ENCODE measurements at places on chromosomes 12 and 14.

DNA sequence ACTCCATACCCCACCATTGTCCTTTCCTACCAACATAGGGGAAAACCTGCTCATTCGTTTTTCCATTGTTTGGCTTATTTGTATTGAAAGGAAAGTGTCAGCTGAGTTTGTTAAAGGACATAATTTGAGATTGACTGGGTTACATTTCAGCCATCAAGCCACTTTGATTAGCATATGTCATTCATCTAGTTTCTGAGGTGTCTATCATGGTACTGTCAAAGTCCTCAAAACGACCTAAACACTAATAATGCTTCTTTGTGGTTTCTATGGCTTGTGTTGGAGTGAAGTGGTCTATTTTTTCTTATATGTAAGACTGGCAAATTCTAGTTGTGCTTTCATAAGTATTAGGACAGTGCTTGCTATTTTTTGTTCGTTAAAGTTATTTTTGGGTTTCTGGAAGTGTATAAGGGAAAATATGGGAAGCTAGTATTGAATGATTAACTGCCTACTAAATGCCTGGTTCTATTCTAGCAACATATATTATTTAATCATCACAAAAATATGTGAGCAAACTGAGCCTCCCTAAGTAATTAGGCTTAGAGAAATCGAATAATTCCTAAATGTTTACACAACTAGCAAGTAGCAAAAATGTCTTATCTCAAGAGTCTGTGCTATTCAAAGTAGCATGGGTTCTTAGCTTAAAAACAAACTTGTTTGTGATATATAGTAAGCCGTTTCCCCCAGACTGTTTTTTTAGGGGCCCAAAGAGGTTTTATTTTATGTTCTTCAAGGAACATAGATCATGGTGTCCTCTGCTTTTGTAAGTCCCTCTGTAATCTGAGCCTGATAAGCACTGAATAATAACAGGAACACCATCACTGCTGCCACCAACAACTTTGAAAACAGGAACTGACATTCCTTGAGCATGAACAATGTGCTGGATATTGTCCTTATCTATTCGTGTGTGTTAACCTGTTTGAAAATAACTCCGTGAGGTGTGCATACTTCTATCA, 67.1 kb downstream of the DERA start:
- no peak for DNase-seq

DNA sequence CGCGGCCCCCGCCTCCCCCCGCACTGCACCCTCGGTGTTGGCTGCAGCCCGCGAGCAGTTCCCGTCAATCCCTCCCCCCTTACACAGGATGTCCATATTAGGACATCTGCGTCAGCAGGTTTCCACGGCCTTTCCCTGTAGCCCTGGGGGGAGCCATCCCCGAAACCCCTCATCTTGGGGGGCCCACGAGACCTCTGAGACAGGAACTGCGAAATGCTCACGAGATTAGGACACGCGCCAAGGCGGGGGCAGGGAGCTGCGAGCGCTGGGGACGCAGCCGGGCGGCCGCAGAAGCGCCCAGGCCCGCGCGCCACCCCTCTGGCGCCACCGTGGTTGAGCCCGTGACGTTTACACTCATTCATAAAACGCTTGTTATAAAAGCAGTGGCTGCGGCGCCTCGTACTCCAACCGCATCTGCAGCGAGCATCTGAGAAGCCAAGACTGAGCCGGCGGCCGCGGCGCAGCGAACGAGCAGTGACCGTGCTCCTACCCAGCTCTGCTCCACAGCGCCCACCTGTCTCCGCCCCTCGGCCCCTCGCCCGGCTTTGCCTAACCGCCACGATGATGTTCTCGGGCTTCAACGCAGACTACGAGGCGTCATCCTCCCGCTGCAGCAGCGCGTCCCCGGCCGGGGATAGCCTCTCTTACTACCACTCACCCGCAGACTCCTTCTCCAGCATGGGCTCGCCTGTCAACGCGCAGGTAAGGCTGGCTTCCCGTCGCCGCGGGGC, at the start of gene FOS:
Gene FOS (plus strand): TSS at position 407 of the 731 bp plus-strand sequence. CDS start 155 bp downstream, at position 562.
- DNase-seq, result peak; percentile 91

- DNase-seq, result peak; percentile 86
These were observed at the start of gene RIMBP2 for GRCh38 chr12:130715998-130716968. TSS of gene RIMBP2 (minus strand) at chr12:130716299. CDS start at chr12:130479013, 237,286 bp downstream.

DNA sequence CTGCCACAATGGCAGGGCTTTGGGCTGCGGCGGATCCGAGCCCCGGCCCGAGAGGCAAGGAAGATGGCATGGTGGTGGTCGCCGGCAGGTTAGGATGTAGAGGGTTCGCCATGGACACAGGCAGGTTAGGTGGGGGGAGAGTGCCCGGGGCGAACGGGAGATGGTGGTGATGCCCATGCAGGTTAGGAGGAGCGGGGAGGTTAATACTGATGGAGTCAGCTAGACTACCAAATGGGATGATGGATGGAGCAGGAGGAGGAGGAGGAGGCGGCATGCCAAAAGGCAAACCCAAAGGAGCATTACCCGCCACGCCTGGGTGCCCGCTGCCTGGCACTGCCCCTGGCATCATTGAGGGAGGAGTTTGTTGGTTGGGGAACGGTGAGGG, 6.2 kb downstream of the MYL6 start:
- DNase-seq, result no peak

GRCh38 chr14:76386944-76387782, 11.2 kb downstream of the ESRRB start:
- DNase-seq, result peak; percentile 79

GRCh38 chr12:80472236-80472635, 28.2 kb downstream of the PTPRQ start:
- no peak for DNase-seq

DNA sequence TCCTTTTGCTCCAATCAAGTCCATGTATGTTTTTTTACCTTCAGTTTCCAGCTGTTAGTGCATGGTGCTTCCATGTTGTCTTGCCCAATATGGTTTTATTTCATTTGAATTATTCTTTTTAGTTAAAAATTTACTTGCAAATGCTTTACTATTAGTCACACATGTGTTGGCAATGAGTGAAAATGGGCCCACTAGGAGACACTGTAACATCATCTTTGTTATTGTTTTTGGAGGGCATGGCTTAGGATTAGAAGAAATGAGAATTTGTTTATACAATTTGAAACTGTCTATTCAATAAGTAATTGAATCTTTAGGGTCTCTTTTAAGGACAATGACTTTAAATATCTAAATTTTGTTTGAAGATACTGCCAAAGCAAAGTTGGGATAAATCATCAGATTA, 133.7 kb downstream of the BRMS1L start:
- no peak for DNase-seq

GRCh38 chr14:73823339-73823885, 28.2 kb upstream of the PTGR2 start:
- no peak for DNase-seq

DNA sequence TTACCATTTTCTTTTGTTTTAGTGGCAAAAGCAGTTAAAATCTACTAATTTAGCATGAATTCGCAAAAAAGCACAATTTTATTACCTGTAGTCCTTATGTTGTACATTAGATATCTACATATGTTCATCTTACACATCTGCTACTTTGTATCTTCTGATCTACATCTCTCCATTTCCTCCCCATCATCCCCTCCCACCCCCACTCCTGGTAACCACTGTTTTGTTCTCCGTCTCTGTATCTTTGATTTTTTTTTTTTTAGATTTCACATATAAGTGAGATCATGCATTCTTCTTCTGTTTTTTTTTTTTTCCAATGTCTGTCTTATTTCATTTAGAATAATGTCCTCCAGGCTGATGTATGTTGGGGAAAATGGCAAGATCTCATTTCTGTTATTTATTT, 922.7 kb downstream of the VRK1 start:
- no peak for DNase-seq

GRCh38 chr12:57896434-57897201, 44.7 kb upstream of the ATP23 start:
- peak; percentile 78 for DNase-seq

DNA sequence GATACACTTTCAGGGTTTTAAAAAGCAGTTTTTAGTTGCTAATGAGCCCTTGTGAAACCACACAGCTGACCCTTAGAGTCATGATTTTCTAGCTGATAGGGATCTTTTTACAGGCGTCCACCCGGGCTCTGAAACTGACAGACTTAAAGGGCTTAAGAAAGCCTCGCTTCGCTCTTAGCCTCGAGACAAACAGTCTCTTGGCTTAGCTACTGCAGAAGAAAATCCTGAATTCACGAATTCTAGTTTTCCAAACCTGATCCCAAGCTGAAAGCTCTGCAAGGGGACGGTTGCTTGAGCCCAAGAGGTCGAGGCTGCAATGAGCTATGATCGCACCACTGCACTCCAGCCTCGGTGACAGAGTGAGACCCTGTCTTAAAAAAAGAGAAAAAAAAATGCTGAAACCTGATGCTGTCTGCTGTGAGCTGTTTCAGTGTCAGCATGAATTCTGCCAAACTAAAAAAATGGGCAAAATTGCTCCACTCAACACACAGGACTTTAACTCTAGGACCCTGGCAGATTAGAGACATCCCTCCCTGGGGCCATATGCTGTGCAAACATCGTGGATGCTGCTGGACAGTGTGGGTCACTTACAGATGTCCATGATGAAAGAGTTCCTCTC, 3.1 kb upstream of the HPD start:
- peak; percentile 37 for DNase-seq

DNA sequence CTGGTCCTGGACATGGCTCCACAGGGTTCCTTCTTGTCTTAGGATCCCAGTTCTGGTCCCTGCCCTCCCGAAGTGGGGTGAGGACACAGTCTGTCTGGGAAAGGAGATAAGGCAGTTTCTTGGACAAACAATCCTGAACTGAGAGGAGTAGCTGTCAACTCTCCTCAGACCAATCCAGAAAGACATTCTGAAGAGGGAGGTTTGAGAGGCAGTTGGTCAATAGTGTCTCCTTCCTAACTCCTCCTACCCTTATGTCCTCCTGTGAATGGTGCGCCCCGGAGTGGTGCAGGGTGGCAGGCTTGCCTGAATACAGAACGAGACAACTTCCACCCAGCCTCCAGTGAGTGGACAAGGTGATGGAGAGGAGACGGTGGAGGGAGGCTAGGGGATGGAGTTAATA, 15.4 kb upstream of the ASIC1 start:
- DNase-seq, result no peak

- DNase-seq, result no peak
These were observed 817.2 kb downstream of the TMEM121 start for GRCh38 chr14:106343626-106344025.

DNA sequence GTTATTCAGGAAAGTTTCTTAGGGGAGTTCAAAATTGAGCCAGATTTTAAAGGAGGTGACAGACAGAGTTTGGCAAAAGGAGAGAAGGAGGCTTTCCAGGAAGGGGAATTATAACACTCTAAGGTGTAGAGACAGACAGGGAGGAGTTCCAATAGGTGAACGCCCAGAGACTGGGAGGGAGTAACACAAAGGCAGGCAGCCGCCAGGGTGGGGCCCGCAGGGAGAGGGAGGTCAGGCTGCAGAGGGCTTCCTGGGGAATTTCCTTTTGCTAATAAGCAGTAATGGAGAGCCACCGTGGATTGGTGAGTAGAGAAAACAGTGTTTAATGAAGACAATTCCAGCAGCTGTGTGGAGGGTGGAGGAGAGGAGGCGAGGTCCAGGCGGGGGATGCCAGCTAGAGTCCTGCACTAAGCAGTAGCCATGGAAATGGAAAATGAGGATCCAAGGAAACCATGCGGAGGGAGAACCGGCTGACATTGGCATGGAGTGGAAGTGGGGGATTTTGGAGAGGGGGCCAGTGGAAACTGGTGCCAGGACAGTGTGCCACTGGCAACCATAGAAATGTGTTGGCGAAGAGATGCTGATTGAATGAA, 22.2 kb downstream of the GRIN2B start:
- no peak for DNase-seq

DNA sequence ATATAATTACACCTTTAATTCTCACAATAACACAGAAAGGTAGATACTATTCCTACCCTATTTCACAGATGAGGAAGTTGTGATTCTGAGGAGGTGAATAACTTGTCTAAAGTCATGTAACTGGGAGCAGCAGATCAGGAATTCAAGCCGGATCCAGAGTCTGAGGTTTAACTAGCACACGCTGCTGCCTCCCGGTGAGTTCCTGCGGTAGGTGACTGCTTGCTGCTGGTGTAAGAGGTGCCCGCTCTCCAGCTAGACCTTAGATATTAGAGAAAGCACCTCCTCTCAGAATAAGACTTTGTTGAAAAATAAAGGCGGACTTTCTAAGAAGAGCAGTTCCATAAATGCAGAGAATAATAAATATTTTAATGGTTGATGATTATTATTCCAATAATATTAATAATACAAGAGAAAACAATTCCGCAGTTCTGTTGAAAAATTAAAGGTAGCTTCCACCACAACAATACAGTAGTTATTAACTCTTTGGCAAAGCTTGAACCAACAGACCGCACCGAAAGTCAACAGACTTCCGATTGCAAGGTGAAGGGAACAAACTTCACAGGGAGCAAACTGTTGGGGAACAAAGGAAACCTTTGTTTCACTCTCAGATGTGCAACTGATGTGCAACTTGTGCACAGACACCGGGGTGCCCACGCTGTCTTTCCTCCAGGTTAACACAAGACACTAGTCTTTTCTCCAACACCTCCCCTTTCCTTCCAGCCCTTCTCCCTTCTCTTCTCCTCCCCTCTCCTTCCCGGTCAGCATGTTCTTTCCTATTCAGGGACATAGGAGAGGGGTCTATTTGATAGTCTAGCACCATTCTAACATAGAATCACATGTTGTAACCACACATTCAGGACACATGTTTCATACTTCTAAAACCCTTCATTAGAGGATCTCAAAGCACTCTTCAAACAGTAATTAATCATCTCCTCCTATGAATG, 73.2 kb upstream of the EGLN3 start:
- peak; percentile 44 for DNase-seq

DNA sequence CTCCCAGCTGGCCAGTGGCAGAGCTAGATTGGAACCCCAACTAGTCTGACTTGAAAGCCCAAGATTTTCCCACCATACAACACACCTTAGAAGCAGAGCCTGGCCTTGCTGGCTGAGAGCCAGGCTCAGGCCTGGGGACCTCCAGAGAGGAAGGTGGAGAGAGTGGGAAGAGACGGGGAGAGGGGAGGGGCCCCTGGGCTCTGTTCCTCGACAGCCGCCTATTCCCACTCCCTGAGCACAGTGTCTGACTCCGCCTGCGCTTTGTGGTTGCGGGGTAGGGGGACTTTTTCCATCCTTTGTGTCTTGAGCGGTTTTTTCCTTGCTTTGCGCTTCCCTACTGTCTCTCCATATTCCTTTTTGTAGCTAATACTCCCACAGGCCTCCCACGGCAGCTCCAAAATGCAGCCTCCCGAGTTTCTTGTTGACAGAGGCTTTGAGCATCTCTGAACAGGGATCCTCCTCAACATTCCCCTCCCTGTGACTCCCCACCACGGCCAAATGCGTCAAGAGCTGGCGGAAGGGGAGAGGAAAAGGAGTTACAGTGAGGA, 4.0 kb upstream of the KCNH3 start:
- DNase-seq, result no peak

DNA sequence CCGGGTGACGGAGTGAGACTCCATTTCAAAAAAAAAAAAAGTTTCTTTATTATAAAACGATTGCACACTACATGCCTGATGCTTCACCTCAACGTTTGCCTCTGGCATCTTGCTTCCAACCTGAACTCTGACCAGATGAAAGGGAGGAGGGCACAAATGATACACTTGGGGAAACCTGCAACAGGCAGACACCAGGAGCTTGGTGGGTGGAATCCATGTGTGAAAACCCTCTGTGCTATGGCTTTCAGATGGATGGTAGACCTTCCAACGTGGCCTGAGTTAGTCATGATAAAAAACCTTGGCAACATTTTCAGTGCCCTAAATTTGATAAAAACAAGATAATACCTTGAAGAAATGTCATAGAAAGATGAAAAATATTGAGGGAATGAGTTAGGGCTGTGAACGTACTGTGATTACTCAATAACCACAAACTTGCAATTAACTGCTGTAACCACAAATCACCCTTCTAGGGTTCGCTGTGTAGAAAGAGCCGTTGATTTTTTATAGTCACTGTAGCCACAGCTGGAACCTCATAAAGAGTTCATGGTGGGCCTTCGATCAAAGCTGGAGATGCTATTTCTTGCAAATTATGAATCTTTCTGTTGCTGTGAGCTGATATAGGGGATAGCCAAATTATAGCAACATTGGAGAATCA, 26.1 kb upstream of the GZMB start:
- DNase-seq, result no peak
